Activated T-helper 17 cell treated with anti-CD3 and anti-CD28 coated beads, Interleukin-2, amount 50 U/mL, for 72 hours (primary cell): ENCODE measurements at places on chromosomes 5 and 9.

- ATAC-seq, result no peak
Observed at GRCh38 chr9:1404940-1405339, 354.8 kb downstream of the DMRT2 start.

DNA sequence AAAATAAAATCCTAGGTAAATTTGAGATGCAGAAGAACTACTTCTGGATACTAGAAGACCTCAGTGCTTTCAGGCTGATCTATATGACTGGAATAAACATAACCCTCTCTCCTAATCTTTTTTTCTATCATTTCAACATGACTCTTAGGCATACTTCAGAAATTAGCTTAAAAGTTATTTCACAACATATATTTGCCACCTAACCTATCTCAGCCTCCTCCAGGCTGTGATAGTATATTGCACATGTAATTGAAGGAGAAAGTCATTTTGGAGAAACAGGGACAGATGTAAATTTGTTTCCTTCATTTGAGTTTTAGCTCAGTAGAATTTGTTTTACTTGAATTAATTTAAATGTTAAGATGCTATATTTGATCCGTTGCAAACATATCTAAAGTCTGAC, 1932.3 kb upstream of the CDH6 start:
- ATAC-seq, result no peak

GRCh38 chr9:135480071-135480939, 723 bp downstream of the PPP1R26 start:
- ATAC-seq, result peak; percentile 67

GRCh38 chr5:175747539-175748060, 89.7 kb downstream of the HRH2 start:
- peak; percentile 37 for ATAC-seq

- no peak for ATAC-seq
Observed at GRCh38 chr5:141840280-141840812, 37.9 kb downstream of the PCDH1 start.

- ATAC-seq, result peak; percentile 22
Observed at GRCh38 chr9:20623021-20623747, 885 bp upstream of the MLLT3 start.

- ATAC-seq, result no peak
Observed at GRCh38 chr5:175347027-175347426, 97.0 kb downstream of the DRD1 start.
